Mesenteric fat pad (tissue), 1 donor: ENCODE measurements at places on chromosomes 12 and 14.

- DNase-seq = no peak
Measured at GRCh38 chr14:25350021-25350420, 300.1 kb upstream of the STXBP6 start.

- no peak for DNase-seq
Measured at GRCh38 chr12:78933014-78933413, 68.4 kb downstream of the SYT1 start.

- no peak for DNase-seq
Measured at GRCh38 chr14:70919774-70920173, 12.5 kb downstream of the PCNX1 start.

- DNase-seq = no peak
Measured at GRCh38 chr14:47277703-47278102, 397.7 kb downstream of the MDGA2 start.

GRCh38 chr14:20836668-20837338 is 34.2 kb upstream of the RNASE1 start:
- DNase-seq = no peak
